ENCODE measurements at places on chromosomes 4 and X.

DNA sequence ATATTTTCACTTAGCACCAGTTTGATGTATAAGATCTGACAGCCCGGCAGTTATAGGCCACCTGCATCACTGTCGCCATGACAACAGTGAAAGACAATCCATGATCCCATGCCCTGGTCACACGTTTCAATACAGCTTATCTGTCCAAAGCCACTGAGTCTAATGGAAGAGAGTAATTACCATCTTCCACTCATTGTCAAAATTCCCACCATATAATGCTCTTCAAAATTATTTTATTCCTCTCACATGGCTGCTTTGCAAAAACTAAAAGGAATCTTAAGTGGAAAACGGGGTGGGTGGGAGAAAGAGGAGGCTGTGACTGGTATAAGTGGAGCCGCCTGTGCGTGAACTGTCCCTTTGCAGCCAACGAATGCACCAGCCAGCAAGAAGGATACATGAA lies 44.2 kb downstream of the MAML3 start:
- DNase-seq, result no peak

- DNase-seq, result no peak
These were observed 78.2 kb downstream of the NPFFR2 start for GRCh38 chr4:72109959-72110497.

DNA sequence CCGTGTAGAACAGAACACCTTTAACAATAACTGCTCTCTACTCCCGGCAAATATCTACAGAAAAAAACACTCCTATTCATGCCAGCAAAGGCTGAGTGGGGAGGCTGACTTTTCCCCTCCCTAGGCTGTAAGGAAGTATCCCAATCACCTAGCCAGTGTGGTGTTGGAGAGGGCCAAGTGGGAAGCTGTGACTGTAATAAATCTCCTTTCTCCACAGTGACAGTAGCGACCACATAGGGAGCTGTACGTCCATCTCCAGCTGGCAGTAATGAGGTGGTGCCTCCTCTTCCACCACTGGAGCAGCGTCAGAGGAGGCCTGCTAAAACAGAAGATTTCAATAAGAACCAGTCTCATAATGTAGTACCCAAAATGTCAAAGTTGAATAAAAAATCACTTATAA lies 47.9 kb upstream of the PLAC1 start:
- DNase-seq, result no peak

DNA sequence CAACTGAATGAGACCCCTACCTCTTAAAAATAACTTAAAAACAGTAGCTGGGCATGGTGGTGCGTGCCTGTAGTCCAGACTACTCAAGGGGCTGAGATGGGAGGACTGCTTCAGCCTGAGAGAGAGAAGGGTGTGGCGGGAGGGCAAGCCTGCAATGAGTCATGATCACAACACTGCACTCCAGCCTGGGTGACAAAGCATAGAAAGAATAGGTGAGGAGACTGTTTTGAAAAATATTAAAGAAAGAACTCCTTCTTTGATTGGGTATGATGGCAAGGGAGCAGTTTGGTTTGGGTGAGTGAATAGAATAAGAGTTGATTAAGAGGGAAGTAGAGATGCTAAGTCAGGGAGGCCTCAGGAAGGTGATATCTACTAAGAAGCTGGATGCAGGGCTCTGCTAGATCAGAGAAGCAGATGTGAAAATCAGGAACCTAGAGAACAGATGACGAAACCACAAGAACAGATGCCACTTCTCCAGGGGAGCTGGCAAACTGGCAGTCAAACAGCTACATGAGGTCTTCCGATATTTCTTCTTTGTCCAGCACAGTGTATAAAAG lies 318.6 kb downstream of the OPHN1 start:
- no peak for DNase-seq

DNA sequence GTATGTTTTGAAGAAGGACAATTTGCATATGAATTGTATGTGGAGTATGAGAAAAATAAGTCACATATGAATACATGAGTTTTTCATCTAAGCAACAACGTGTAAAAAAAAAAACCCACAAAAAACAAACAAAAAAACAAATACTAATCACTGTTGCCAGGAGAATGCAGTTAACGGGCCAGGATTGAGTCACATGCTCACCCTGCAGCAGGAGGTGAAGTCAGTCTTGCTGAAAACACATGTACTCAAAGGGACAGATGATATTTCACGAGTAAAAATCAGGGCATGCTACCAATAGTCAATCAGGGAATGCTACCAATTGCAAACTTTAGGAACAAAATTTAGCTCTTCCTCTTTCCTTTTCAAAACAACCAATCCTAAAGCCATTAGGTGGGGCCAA lies 10.4 kb upstream of the DCLK2 start:
- DNase-seq, result no peak

DNA sequence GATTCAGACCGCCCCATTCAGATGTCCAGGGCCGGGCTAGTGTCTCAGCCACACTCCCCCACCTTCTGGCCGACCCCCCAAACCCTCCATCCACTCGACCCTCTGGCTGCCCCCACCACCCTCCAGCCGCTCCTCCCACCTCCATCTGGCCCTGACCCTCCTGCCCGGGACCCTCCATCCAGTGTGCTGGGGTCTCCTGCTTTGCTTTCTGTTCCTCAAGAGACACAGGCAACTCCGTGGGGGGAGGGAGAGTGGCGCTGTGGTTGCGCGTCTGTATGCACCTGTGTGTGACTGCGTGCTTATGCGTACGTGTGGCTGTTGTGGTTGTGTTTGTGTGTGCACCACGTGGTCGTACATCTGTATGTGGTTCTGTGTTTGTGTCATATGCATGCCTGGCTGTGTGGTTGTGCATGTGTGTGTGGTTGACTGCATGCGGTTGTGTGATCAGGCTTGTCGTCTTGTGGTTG lies 33.3 kb downstream of the CPLX1 start:
- no peak for DNase-seq

GRCh38 chr4:71064521-71064920 lies 71.1 kb downstream of the DCK start:
- DNase-seq, result no peak

GRCh38 chr4:13174001-13174400 lies 310.1 kb downstream of the RAB28 start:
- DNase-seq, result no peak

- no peak for DNase-seq
These were observed 63.7 kb downstream of the VSIG4 start for GRCh38 chrX:65976161-65976560.

GRCh38 chr4:25486171-25486570 lies 109.1 kb downstream of the ANAPC4 start:
- no peak for DNase-seq

DNA sequence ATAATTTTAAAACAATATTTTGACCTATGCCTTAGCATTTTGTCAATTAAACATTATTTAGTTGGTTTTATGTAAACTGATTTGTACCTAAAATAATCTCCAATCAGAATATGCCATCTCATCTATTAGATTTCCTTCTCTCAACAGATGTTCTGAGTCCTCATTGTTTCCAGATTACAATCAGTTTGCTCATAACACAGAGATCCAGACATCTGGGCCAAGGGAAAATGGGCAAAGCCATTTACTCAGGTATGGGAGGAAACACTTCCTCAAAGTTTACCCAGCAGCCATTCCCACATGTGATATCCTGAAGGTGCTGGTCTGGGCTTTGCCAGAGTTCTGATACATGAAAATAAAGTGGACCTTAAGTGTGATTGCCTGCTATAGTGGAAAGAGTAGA lies 217.9 kb upstream of the GPC4 start:
- peak; percentile 13 for DNase-seq

- no peak for DNase-seq
These were observed 229.0 kb downstream of the UGT8 start for GRCh38 chr4:114827651-114828050.

DNA sequence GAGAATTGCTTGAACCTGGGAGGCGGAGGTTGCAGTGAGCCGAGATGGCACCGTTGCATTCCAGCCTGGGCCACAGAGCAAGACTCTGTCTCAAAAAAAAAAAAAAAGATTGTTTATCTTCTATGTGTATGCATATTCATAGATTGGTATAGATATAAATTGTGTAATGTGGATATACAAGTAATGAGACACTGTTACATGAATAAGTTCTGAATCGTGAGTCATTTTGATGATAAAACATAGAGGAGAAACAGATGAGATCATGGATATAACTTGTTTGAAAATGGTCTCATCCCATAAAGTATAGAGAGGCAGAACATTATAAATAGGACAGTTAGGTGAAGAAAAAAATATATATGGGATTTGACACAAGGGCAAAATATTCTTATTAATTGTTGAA lies 628.0 kb downstream of the IL1RAPL1 start:
- DNase-seq, result no peak

- no peak for DNase-seq
These were observed 289.0 kb upstream of the ADGRL3 start for GRCh38 chr4:60911127-60911526.

DNA sequence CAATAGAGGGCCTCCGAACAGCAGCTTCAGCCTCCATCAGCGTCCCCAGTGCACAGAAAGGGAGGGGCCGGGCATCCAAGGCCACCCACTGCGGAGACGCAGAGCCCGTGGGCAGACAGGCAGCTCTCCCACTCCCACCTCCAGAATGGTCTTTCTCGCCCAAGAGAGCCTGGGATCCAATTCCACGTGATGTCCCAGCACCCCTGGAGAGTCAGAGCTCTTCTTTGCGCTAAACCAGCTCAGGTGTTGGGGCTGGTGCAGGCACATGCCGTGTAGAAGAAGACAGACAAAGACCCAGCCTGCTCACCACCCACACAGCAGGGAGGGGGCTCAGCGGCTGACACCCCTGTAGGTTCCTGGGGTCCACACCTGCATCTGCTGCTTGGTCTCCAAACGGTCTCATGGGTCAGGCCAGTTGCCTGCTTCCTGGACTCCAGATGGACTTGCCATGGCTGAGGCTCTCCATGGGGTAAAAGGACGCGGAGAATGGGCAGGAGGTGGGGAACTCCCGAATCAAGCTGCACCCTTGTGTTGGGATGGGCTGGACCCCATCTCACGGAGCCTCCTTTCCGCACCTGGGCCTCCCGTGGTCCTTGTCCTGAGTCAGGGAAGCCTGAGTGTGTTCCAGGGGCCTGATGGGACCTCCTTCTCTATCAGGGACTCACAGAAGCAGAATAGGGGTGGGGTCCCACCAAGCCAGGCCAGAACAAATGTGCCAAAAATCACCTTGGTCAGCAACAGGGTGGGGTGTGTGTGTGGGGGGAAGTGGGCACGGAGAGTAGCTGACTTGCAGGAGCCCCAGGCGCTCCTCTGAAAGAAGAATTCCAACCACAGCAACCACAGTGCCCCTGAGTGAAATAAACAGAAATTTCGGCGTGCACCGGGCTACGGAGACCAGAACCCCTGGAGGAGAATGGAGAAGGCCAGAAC lies 11.6 kb upstream of the ASMTL start:
- no peak for DNase-seq

GRCh38 chrX:55161581-55161980 lies 58.6 kb upstream of the PAGE5 start:
- no peak for DNase-seq

DNA sequence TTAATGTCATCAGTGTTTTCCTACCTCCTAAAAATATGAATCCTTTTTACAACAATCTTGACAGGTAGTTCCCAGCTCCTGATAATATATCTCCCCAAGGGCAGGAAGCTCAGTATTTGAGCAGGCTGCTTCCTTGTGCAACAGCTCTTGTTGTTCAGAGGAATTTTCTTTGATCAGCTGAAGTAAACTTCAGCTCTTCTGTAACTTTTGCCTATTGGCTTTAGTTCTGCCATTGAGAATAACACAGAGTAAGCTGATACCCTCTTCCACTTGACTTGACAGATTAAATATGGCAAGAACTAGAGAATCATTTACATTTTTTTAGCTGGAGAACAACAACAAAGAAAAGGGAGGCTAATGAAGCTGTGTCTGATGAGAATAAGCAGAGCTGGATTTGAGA lies 75.2 kb downstream of the LUZP4 start:
- no peak for DNase-seq

DNA sequence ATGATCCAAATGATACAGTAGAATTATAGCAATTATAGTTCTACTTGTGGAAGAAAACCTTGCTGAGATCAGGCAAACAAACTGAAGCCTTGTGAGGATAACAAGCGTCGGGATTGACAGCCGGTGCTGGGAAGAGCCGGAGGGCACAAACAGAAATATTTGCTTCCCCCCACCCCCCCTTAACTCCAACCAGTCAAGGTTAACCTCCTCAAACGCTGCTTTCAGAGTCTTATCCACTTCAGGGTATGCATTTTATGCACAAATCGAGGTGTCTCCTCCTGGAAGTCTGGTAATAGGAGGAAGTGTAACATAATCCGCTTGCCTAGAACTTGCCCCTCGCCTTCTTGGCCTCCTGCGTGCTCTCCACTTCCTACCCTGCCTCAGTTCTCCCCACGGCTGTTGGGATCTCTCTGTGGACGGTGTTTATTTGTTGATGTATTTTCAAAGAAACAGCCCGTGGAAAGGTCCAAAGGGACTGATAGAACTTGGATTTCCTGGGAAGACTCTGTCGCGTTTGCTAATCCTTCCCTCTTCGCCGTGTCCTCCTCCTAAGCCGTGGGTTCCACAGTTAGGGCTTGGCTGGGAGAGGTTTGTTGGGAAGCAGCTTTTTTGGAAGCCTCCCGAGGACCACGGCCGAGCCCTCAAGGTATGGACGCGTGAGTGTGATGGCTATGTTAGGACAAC lies 4.1 kb upstream of the ARX start:
- DNase-seq, result no peak

- no peak for DNase-seq
These were observed 63.4 kb upstream of the TBC1D9 start for GRCh38 chr4:140819610-140820009.

DNA sequence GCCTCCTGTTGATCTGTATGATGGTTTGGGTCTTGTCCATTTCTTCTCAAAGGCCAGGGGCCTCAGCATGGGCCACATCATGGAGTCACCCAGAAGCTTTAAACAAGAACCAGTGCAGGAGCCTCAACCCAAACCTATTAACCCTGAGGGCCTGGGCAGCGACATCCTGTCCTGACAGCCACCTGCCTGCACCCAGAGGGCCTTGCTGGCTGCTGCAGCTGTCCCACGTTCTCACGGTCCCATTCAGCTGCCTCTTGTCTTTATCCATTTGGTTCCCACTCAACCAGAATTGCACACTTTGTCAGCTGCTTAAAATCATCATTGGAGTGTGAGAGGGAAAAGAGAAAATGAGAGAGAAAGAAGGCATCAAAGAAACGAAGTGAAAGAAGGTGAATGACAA lies 21.6 kb downstream of the C4orf50 start:
- DNase-seq, result no peak

DNA sequence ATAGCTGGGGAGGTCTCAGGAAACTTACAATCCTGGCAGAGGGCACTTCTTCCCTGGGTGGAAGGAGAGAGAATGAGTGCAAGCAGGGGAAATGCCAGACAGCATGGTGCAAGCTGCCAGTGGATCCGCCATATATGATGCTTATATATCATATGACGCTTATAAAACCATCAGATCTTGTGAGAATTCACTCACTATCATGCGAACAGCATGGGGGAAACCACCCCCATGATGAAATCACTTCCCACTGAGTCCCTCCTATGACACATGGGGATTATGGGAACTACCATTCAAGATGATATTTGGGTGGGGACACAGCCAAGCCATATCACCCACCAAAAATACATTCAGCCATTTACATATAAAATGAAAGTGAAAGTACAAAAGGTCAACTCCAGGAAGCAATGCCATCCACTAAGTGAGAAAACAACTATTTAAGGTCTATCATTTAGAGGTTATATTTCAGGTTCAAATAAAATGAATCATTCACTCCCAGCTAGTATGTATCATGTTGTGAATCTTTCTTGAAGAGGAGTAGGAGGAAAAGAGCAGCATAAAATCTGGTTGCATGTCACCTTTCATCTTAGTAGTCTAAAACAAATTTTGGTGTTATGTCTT lies 20.3 kb upstream of the DYNLT3 start:
- no peak for DNase-seq

GRCh38 chr4:170004651-170005295 lies 21.4 kb downstream of the MFAP3L start:
- DNase-seq, result no peak

Measured in kidney capillary endothelial cell (primary cell).